ENCODE measurements at places on chromosomes 2 and 18.

- no peak for DNase-seq
Observed at GRCh38 chr2:74902281-74902860, 56.1 kb upstream of the POLE4 start.

- no peak for DNase-seq
Observed at GRCh38 chr2:71191570-71191943, 35.3 kb downstream of the PAIP2B start.

- no peak for DNase-seq
Observed at GRCh38 chr2:119741868-119742267, 17.9 kb upstream of the PTPN4 start.

- no peak for DNase-seq
Observed at GRCh38 chr2:54680397-54681041, 42.9 kb upstream of the EML6 start.

- no peak for DNase-seq
Observed at GRCh38 chr2:223075301-223076270, 23.6 kb downstream of the KCNE4 start.

- no peak for DNase-seq
Observed at GRCh38 chr2:96167407-96168013, 22.3 kb upstream of the DUSP2 start.

DNA sequence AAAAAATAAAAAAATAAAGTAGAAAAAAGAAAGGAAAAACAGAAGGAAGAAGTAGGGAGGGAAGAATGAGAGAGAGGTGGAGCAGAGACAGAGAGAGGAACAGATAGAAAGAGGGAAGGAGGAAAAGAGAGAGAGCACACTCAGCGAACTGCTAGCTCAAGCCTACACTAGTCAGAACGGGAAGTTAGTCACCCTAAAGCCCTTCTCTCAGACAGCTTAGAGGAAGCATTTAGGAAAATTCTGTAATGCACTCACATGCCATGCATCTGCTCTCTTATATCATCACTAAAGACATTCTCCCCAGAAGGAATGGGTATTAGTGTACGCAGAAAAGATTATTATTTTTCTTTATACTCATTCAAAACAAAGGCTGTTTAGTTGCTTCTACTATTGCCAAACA, 68.1 kb upstream of the SULT1C3 start:
- no peak for DNase-seq

- no peak for DNase-seq
Observed at GRCh38 chr2:121388371-121388770, 103.4 kb upstream of the TFCP2L1 start.

DNA sequence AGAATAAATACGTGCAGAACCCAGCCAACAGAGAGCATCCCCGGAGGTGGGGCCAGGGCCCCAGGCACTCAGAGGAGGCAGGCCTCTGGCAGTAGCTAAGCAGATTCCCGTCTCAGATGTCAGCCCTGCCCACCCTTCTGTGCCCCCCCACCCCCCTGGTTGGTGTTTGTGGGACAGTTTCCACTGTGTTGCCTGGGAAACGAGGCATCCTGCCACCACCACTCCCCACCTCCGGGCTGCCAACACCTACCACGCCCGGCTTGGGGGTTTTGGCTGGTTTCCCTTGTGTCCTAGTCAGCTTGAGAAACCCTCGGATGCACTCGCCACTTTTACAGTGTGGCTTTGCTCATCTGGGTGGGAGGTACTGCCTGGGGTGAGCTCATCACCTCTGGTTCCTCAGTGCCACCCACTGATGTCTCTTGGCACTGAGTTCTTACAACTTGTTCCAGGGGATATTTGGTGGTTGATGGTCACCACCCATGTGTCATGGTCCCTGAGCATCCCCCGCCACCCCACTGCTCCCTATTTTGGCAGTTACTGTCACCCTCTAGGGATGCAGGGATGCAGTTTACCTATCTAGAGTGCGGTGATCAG, 72.4 kb upstream of the YWHAQ start:
- DNase-seq: no peak

DNA sequence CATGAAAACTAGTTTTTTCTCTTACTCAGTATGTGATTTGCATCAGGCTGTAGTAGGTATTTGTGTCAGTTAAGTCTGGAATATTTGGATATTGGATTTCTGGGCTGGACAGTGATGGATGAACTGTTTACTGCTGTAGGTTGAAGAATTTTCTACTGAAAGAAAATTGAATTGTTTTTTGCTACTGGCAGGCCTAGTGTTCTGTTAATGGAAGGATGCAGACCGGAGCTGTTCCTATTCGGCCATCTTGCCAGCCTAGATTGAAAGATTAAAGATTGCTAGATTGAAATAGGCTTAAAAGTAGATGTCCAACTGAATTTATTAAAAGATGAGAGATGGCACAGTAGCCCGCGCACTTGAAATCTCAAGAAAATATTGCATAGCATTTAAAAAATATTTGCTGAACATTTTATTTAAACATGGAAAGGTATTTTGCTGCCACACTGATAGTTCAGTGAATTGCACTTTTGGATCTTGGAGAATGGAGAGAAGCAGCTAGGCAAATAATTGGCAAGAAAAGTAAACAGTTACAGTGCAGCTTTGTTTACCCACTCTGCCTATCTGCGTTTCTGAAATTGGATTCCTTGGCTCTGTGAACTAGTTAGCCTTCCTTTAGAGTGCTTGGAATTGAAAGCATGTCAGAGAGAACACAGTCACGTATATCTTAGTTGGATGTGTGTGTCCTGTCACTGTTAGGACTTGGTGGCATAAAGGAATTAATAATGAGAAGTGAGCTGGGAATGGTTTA, 54.1 kb downstream of the EPB41L5 start:
- DNase-seq: no peak

DNA sequence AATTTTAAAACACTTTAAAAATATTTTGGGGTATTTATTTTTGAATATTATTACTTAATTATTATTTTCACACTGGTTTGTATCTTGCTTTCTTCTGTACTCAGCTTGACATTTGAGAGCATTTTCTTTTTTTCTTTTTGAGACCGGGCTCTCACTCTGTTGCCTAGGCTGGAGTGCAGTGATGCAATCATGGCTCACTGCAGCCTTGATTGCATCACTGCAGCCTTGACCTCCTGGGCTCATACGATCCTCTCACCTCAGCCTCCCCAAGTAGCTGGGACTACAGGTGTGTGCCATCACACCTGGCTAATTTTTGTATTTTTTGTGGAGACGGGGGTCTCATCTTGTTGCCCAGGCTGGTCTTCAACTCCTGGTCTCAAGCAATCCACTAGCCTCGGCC, 79.9 kb upstream of the DLX2 start:
- no peak for DNase-seq

DNA sequence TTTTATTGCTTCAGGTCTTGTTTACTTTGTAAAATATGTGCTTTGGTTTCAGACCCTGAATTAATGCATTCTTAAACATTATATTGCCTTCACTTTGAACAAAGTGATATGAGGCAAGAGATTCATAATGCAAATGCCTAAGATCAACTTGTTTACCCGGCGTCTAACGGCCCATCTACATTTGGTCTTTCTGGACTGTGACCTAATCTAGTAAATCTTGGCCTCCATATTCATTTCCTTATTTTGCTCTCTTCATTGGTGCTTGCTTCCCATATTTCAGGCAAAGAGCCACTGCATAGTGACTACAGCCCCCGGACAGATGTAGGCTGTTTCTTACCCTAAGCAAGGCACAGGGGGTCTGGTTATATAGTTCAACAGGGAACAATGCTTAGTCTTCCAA, 53.0 kb upstream of the SLC39A10 start:
- no peak for DNase-seq

- no peak for DNase-seq
Observed at GRCh38 chr2:46937471-46937901, 21.9 kb upstream of the MCFD2 start.

DNA sequence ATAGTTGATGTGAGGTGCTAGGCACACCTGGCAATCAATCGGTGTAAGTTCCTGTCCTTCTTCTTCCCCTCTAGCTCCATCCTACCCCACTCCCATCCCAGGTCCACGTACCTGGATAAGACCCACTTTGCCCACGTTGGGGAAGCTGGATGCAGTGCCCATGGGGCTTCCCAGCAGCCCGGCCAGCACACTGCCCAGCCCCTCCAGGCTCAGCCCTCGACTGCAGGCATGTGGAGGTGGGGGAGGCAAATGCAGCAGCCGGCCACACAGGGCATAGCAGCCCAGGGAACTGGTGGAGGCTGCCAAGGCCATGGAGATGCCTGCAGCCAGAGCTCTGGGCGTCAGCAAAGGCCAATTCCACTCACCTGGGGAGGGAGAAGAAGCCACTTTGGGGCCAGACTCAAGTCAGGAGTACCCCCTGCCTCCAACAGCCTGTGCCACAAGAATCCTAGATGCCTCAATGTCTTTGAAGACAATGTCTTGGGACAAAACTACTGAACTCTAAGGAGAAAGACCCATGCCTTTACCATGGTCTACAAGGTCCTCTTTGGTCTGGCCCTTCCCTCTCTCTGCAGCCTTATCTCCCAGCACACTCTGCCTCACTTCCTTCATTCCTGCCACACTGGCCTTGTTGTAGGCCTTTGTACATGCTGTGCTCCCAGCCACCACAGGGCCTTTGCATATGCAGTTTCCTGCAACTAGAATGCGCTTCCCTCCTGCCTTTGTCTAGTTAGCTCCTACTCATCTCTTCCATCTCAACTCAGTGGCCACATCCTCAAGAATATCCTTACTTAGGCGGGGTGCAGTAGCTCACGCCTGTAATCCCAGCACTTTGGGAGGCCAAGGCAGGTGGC, 4.5 kb downstream of the SLC23A3 start:
- no peak for DNase-seq

DNA sequence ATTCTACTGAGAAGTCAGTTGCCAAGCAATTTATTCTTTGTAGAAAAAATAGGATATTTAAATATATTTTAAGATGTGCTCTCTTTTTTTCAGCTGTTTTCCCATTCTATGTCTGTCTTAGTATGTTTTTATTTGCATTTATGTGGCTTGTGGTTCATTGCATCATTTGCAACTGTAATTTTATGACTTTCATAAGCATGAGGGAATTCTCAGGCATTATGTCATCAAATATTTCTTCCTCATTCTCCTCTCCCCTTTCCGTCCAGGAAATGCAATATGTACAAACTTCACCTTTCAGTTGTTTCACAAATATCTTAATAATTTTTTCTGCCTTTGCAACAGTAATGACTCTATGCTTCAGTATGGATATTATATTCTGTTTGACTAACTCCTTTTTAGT, 560.2 kb upstream of the LRATD1 start:
- no peak for DNase-seq

DNA sequence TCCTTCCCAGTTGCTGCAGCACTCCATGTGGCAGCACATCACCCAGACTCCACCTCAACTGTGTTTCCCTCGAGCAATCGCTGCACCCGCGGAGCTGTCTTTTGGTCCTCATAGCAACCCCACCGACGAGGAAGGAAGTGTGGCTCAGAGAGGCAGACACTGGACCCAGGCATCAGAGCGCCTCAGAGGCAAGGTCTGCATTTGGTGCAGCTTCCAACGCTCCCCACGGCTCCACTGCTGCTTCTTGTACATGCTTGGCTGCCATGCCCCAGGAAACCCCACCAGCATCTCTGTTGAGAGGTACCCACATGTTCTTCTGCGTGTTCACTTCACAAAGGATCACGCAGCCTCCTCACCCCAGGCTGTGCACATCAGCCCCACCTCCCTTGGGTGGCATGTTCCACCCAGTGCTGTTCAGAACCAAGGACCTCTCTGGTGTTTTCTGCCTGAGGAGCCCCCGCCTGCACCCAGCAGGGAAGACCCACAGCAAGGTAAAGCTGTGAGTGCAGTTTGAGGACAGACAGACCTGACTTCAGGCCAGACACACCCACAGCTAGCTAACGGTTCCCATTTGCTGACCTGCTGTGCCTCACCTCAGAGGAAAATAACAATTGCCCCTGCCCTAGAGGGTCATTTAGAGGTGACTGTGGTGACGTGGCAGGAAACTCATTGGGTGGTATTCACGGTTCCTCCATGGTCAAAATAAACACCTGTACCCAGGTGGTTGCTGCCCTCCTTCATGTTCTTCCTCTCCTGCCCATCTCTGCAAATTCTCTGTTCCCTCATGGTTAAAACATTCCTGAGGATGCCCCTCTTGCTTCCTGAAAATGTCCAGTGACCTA, 326.3 kb upstream of the MYT1L start:
- DNase-seq: no peak
